ENCODE measurements at places on chromosomes 7 and 10.

DNA sequence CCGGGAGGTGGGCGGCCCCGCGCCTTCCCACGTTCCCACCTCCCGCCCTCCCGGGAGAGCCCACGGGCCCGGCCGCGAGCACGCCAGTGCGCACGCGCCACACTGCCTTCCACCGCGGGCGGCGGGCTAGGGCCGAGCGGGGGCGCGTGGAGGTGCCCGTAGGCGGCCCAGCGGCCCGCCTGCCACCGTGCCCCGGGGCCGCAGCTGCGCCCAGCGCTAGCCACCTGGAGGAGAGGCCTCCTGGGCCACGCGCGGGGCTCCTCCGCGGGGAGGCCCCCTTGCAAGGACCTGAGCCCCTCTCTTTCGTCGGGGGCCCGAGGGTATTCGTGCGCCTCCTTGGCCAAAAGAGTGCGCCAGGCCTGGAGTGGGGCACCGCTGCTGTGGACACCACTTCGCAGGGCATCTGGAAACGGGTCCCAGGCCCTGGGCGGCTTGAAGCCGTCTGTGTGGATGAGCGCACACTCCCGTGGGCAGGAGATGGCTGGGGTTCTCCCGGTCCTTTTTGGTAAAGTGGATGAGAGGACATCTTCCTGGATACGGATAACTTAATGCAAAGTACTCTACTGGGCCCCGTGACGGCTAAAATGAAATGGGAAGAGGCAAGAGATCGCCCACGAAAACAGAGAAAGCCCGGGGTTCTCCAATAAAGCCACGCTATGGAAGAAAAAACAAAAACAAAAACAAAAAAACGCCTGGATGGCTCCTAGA lies 9.0 kb upstream of the EBF3 start:
- DNase-seq = no peak

- no peak for DNase-seq
Measured at GRCh38 chr10:3750006-3750816, 34.8 kb downstream of the KLF6 start.

DNA sequence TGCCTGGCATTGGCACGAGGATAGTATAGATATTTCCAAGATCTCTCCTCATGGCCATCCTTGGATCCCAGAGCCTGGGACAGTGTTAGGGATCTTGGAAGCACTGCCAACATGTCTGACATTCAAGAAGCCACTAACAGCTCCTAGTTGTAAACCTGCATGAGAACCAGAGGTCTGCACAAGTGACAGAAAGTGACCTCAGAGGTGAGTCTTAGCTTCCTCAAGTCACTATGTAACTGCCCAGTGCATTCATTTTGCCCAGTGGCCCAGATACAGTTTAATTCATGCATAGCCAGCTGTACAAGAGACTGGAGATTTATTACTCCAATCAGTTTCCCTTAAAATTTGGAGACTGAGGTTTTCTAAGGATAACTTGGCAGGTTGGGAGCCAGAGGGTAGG lies 16.7 kb downstream of the SUGCT start:
- no peak for DNase-seq

DNA sequence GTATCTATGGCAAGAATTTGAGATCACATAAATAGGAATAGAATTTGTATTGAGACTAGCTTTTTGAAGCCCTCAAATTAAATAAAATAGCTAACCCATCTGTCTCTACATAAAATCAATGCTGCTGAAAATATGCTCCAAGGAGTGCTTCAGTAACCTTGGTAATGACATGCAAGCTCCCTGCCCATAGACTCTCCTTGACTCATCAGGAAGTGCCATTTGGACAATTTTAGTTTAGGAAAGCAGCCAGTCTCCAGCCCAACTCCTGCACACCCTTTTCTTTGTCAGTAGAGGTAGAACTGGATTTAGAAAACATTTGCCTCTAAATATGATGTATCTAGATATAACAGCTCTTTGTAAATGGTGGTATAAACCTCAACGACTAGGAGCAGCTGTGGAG lies 69.9 kb upstream of the PTPRZ1 start:
- no peak for DNase-seq

- no peak for DNase-seq
Measured at GRCh38 chr7:128003787-128004186, 27.4 kb downstream of the LRRC4 start.

GRCh38 chr7:4174016-4174415 lies 508.1 kb upstream of the FOXK1 start:
- no peak for DNase-seq

DNA sequence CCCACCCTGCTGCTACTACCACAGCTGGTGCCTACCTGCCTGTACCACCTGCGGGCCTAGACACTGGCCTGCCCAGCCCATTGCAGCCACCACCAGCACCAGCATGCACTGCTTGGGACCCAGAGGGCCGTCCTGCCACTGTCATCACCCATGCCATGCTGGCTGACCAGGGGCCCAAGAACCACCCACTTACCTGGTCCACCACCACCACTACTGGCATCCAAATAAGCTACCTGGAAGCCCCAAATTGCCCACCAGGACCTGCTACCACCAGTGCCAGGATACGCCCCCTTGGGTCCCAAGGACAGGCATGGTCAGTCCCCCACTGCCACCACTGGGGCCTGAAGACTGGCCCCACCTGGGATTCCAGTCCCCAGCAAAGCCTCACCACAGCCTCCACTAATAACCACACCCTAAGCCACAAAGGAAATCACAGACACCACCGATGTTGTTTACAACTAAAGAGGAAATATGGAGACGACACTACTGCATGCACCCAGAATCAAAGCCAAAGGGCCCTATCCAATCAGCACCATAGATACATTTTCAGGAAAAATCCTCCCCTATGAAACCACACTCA lies 70.5 kb upstream of the DIP2C start:
- no peak for DNase-seq

DNA sequence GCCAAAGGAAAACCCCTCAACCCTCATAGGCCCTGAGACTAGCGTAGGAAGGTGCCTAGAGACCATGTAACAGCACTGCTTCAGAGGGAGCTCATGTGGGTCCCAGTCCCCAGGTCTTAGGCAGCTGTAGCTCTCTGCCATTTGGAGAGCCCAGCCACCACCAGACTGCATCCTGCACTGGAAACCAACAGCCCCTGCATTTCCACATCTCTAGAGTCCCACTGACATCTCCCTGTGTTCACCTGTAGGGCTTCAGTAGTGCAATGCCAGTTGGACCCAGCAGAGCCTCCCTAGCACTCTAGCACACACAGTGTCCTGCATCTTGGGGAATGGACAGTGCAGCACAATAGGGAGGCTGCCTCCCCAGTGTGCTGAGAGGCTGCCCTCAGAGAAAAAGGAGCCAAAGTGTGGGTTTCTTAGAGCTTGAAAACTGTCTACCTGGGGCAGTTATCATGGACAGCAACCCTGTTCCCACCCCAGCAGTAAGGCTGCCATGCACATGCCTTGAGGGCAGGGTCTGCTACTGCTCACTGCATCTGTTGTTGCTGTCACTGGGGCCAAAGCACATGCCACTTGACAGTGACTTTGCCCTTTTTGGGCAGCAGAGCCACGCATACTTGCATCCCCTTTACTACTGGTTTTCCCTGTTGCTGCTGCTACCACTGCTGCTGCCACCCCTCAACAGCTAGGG lies 46.7 kb upstream of the ANTXRL start:
- DNase-seq = no peak

GRCh38 chr7:142557971-142558582 lies 191.2 kb upstream of the PRSS1 start:
- peak; percentile 70 for DNase-seq

All from NB4 (cell line).